ENCODE measurements at places on chromosomes 5 and 9.

DNA sequence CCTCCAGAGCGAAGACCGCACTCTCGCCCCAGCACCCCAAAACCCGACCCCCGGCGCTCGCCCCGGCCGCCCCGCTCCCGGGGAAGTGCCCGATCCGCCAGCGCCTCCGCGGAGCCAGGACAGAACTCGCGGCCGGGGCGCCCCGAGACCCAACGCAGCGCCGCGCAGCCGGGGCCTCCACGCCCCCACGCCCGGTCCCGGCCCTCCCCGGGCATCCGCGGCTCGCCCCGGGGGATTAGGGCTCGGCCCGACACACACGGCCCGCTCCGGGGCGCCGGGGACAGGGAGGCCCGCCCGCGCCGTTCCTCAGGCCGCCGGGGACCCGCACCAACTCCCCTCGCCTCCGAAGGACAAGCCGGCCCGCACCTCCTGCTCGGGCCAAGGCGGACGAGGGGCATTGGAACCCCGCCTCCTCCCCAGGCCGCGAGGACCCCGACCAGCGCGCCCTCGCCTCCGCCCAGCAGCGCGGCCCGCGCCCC, 544 bp downstream of the FNBP1 start:
- peaks cover 26% of the 10 kb centered on the region for H3K36me3 ChIP-seq
- no peaks in the 10 kb centered on the region for H3K27me3 ChIP-seq
- DNase-seq: peak; percentile 44
- H3K4me3 ChIP-seq: peak overlapping the region; percentile 100

- no peak overlapping the region for H3K4me3 ChIP-seq
- no peak for DNase-seq
- H3K27ac ChIP-seq: no peak overlapping the region
- H3K27me3 ChIP-seq: no peaks in the 10 kb centered on the region
- peaks cover 2% of the 10 kb centered on the region for H3K36me3 ChIP-seq
These were observed 19.3 kb downstream of the PGGT1B start for GRCh38 chr5:115243412-115243811.

- no peaks in the 10 kb centered on the region for H3K27me3 ChIP-seq
- H3K4me1 ChIP-seq: no peaks in the 10 kb centered on the region
- no peak for DNase-seq
- H3K36me3 ChIP-seq: no peaks in the 10 kb centered on the region
These were observed 29.4 kb upstream of the UBE2D2 start for GRCh38 chr5:139531772-139532169.

DNA sequence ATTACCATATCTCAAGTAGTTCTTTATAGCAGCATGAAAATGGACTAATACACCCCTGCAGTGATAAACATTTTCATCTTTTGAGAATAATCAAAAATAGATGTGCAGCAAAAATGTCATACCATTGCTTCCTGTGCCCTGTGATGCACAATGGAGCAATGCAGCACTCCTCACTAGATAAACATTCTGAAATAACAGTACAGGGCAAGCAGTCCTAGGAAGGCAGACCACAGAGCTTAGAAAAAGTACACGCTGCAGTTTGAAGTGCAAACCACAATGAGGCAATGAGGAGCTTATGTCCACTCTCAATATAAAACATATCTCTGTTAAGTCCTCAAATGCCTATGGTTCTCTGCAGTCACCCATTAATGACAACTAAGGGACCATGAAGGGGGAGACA, 367.6 kb downstream of the PDE4D start:
- peaks cover 7% of the 10 kb centered on the region for H3K36me3 ChIP-seq
- H3K4me3 ChIP-seq: no peak overlapping the region
- no peaks in the 10 kb centered on the region for H3K4me1 ChIP-seq
- no peak for DNase-seq
- peaks cover 6% of the 10 kb centered on the region for H3K27me3 ChIP-seq
- no peak overlapping the region for H3K27ac ChIP-seq

DNA sequence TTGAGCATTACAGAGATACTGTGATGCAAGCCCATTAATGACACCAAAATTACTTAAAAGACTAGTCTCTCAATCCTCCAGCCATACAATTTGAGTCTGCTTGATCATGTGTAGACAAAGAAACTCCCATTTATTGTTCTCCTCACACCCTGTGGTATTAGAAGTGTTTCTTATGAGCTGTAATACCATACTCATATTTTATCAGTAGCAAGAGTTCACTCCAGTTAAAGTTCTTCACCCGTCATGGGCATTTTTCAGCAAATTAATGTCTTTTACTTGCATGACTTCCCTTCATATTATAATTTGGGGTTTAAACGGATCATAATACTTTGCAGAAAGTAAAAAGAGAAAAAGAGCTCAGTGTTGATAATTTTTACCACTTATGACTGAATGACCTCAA, 242.9 kb downstream of the BNC2 start:
- no peak for DNase-seq
- peaks cover 6% of the 10 kb centered on the region for H3K27me3 ChIP-seq
- no peak overlapping the region for H3K27ac ChIP-seq
- H3K4me3 ChIP-seq: no peak overlapping the region

- H3K27me3 ChIP-seq: no peaks in the 10 kb centered on the region
- no peak for DNase-seq
- H3K4me3 ChIP-seq: no peak overlapping the region
- no peaks in the 10 kb centered on the region for H3K4me1 ChIP-seq
- no peak overlapping the region for H3K27ac ChIP-seq
- peaks cover 12% of the 10 kb centered on the region for H3K36me3 ChIP-seq
These were observed 16.1 kb upstream of the FRMD3 start for GRCh38 chr9:83554278-83554677.

- no peaks in the 10 kb centered on the region for H3K36me3 ChIP-seq
- H3K4me3 ChIP-seq: no peak overlapping the region
These were observed 3.7 kb downstream of the IL3 start for GRCh38 chr5:132064140-132064539.

- no peak for DNase-seq
- H3K4me3 ChIP-seq: no peak overlapping the region
- no peak overlapping the region for H3K27ac ChIP-seq
- H3K36me3 ChIP-seq: no peaks in the 10 kb centered on the region
These were observed 93.5 kb downstream of the GLDC start for GRCh38 chr9:6552033-6552432.

- no peak overlapping the region for H3K27ac ChIP-seq
- H3K4me3 ChIP-seq: no peak overlapping the region
These were observed 1.5 kb upstream of the FGD3 start for GRCh38 chr9:92945796-92946195.

- H3K27me3 ChIP-seq: peaks cover 17% of the 10 kb centered on the region
- no peaks in the 10 kb centered on the region for H3K4me1 ChIP-seq
- H3K36me3 ChIP-seq: peaks cover 3% of the 10 kb centered on the region
- no peak for DNase-seq
These were observed 77.3 kb upstream of the ZNF366 start for GRCh38 chr5:72584466-72584865.

DNA sequence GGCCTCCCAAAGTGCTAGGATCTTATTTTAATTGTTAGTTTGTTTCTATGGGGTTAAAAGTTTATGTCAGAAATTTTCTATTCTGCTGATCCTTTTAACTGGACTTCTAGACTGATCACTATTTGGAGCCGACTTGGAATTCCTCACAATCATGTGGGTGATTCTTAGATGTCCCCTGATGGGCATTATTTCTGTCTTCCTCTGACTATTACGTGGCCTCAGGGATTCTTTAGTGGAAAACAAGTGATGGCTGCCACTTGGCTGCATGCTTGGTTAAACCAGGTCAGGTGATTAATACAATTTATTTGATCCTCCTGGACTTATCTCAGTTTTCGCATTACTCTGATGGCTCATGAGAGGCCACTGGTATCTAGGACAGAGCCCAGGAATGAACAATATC, 32.2 kb upstream of the OR2S2 start:
- no peak overlapping the region for H3K27ac ChIP-seq
- H3K36me3 ChIP-seq: no peaks in the 10 kb centered on the region
- H3K27me3 ChIP-seq: peaks cover 23% of the 10 kb centered on the region

GRCh38 chr5:11596657-11597071, 307.6 kb downstream of the CTNND2 start:
- no peaks in the 10 kb centered on the region for H3K4me1 ChIP-seq
- H3K27ac ChIP-seq: no peak overlapping the region

All from activated T-cell treated with anti-CD3 and anti-CD28 coated beads, Interleukin-2, amount 50 U/mL, for 72 hours (primary cell).